ENCODE measurements at places on chromosomes 2 and 18.
A peak's percentile ranks its signal among the peaks of the same experiment; 100 is the strongest.

DNA sequence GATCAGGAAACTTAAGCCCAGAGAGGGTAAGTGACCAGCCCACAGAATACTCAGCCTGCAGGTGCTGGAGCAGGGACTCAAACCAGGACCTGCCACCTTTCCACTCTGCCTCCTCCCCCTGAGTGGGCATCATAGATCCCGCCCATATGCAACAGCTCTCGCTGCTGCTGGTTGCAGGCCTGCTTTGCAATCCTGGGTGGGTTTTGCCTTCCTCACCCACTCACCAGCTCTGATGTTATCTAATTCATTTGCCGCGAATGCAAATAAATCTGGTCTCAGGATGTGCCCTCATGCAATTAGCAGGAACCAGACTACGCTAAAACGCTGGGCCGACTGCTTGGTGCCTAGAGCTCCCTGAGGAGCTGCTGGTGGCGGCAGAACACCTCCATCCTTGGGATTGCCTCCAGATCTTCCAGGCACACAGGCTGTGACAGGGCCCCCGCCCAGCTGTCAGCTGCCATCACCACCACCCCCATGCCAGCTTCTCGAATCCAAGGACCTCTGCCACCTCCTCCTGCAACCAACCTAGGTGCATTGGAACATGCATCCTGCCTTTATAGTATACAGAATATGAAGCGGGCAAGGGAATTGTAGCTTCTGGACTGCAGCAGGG, 28.8 kb downstream of the CNGA3 start:
- no peak for DNase-seq

GRCh38 chr2:237867465-237867864, 8.0 kb downstream of the RAMP1 start:
- no peak for DNase-seq

DNA sequence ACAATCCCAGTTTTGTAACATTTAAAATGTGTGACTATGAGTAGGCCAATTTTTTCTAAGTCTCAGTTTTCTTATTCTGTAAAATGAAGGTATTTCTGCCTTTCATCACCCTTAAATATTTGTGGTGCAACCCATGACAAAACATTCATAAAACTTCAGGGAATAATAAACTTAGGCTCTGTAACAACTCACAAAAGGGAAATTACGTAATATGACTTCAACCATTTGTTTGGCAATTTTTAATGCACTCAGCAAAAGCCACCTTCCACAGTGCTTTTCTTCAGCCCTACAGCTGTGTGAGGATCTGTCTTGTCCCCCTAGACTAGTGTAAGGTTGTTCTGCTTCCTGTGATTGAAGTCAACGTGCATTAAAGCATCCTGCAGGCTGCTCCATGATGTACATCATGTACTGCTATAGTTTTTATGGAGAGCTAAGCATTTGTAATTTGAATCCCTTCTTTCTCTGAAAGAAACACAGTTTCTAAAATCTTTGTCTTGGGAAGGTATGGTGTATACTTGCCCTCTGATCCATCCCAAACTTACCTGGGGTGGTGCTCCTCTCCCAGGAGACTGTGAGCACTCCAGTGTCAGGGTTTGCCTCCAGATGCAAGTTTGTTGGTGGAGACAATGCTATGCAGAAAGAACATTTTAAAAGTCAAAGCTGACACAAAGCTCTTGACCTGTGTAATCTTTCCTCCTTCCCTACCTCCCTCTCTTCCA, 39.1 kb downstream of the FN1 start:
- no peak for DNase-seq

GRCh38 chr18:47846431-47846830, 84.0 kb downstream of the SMAD2 start:
- no peak for DNase-seq

DNA sequence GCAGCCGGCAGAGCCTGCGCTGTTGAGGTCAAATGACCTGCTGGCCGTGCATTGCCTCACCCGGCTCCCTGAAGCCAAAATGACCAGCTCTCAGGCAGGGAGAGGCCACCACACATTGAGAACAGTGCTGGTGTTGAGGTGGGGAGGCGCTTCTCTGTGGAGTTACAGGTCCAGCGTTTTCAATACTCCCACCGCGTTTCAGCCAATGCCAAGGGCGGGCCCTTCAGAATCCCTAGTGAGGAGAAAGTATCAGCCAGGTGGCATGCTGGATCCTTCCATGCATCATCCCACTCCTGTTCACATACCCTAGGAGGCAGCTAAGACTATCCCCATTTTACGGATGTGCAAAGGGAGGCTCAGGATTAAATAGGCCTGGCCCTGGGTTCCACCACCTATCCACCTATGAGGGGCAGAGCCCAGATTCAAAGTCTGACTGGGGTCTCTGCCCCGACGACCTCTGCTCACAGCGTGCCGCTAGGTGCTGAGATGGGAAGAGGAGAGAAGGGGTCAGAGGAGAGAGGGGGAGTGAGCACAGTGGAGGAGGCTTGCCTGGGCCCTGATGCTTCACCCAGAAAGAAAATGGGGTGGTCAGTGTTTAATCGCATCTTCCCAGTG, 137.6 kb upstream of the ID2 start:
- DNase-seq = no peak

DNA sequence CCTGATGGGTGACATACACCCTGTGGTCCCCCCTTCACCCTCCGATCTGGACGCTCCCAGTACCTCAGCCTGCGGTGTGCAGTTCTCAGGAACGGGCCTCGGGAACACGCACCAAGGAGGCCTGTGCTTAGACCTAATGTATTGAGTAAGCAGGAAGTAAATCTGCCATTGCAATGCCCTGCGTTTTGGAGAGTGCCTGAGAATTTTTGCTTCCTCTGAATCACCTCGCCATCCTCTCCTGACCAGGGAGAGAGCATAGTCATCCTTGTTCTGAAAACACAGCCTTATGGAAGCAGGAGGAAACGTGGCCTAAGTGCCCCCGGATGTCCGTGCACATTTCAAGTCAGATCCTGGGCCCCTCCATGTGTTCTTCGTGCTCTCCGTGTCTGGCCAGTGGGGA, 272.2 kb downstream of the NDUFA10 start:
- no peak for DNase-seq

- DNase-seq = no peak
These were observed 39.6 kb downstream of the THADA start for GRCh38 chr2:43556256-43556655.

- DNase-seq = no peak
These were observed 220.1 kb upstream of the DPP10 start for GRCh38 chr2:114222344-114222743.

DNA sequence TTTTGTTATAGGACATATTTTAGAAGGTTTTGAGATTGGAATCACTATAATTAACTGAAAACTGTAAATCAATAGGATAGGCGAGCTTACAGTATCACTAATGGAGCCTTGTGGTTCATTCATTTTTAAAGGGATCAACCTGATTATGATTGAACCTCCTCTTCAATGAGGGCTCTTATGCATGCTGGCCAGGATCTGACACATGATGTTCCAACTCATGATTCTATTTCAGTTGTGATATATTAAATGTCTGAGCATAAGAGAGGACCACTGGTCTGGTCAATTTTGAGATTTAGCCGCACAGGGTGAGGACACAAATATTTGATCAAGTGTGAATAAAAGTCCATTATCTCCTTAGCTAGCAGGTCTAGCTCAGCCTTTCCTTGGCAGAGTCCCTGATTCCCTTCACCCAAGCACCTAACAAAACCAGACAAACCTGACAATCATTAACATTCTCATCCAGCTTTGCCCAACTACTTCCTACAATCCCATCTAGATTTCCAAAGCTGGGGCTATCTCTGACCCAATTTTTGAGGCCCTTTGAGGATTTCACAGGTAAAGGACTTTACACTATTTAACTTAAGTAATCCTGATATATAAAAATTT, 6.9 kb upstream of the MAP4K4 start:
- no peak for DNase-seq

GRCh38 chr2:222381566-222381965, 42.8 kb upstream of the SGPP2 start:
- DNase-seq = no peak

DNA sequence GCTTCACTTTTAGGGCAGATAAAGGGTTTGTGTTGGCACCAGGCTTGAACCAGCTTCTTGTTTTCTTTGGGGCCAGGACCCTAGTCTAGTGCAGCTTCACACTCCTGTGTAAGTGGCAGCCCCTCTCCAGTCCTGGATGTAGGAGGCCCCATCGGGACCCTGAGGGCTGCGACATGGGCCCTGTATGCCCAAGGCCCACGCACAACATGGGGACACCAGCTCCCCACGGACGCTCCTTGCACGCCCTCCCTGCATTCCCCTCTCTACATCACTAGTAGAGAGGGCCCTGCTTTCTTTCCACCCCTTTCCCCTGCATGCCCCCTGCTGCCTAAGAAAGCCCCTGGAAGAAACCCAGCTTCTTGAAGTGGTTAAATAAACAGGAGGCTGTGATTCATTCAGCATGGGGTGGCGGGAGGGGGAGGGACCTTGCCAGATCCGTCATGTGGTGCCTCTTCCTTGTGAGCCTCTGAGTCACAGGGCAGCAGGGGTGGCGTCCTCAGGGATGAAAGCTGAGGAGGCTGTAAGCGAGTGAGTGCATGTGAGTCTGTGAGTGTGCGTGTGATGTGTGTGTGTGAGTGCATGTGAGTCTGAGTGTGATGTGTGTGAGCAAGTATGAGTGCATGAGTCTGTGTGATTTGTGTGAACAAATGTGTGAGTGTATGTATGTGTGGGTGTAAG, 42.5 kb downstream of the COPS8 start:
- DNase-seq = peak; percentile 56

GRCh38 chr2:130391872-130392670, 36.2 kb downstream of the PTPN18 start:
- peak; percentile 44 for DNase-seq

DNA sequence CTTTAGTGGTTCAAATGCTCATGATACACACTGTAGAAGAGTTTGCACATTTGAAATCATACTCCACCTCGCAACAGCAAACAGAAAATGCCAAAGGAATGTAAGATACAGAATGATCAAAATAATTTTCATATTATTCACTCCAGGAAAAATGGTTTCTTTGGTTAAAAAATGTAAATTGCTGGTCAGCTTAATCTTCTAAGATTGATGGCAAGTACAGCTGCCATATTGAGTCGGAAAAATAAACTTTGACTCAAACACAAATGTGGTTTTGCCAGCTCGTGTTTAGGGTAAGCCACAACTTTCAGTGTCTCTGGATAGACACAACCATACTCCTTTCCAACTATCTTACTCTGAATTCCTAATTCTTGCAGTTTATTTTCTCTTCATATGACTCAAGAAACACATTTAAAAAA, 154.9 kb upstream of the SMIM21 start:
- no peak for DNase-seq
